ENCODE measurements at places on chromosomes 1 and 21.

- DNase-seq = no peak
Observed at GRCh38 chr1:14113841-14114567, 414.0 kb downstream of the PRDM2 start.

GRCh38 chr1:60388092-60388987 lies 314.8 kb upstream of the C1orf87 start:
- DNase-seq = no peak

DNA sequence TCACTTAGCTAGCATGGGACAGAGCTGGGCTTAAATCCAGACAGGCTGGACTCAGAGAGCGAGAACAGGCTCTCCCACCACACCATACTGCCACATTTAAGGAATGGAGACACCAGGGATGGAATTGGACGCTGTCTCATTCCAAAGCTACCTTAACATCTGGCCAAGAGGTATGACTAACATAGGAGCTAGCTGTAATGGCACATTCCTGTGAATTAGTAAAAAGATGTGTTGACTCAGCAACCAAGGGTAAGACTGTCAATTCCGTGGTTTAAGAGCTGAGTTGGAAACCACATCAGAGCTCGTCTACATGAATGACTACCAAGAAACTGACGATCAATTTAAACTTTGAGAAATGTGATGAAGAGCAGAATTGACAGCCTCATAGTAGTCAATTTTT lies 8.3 kb upstream of the TNFRSF9 start:
- no peak for DNase-seq

- no peak for DNase-seq
Observed at GRCh38 chr21:38902608-38903445, 97.1 kb downstream of the ETS2 start.

DNA sequence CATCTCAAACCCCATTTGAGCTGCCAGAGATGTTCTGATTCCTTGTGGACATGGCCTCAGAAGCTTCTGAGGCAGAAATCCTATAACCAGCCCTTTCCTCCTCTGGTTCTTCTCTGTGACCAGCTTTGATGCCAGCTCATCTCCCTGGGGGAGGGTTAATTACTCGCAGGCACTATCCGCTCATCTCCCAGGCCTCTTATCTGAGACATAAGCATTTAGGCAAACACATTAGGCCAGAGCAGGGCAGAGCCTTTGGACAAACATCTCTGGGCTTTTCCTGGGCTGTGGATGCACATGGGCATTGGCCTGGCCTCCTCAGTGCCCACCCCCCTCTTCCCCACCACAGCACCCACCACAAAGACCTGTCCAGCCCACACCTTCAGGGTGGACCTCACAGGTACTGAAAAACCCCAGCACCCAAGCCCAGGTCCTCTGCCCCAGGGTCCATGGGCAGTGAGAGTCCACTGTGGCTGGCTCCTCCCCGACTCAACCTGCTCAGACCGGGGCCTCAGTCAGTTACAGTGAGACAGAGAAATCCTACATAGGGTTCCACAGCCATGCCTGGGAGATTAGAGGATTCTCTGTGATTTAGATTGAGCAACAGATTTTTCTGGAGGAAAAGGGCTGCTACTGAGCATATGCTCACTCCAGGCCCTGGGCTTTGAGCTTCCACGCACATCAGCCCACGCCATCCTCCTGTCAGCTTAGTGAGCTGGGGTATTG lies 26.9 kb downstream of the IGSF21 start:
- no peak for DNase-seq

GRCh38 chr1:105072850-105073249 lies 1323.2 kb downstream of the AMY1C start:
- no peak for DNase-seq
